ENCODE measurements at places on chromosomes 13 and 19.

GRCh38 chr13:79128158-79128557 lies 277.9 kb downstream of the RBM26 start:
- peak; percentile 51 for DNase-seq

- DNase-seq = no peak
These were observed 34.4 kb upstream of the VWA8 start for GRCh38 chr13:41995336-41995735.

GRCh38 chr13:65336916-65337315 lies 1893.2 kb downstream of the PCDH9 start:
- DNase-seq = peak; percentile 3

DNA sequence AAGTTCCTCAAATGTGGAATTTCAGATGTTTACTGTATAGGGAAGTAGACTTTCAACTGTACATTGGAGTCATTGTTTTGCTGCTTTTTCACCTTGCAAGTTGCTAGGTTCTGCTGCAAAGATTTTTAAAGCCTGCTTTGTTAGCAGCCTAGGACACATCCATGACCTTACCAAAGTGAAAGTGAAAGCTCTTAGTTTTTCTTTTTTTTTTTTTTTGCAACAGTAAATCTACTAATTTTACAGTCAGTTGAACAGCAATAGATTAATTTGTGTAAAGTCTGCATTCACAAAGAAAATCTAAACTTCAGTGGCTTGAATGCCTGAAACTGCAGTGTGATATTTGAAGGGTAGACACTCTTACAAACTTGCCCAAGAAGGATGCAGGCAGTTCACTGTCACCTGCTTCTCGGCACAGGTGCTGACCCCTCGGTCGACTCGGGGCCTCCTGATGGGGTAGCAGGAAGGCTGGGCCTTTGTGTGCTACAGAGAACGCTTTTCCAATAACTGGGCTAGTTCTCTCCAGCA lies 5.0 kb upstream of the MTIF3 start:
- DNase-seq = no peak

- no peak for DNase-seq
These were observed 17.7 kb downstream of the LIPE start for GRCh38 chr19:42409477-42409876.

DNA sequence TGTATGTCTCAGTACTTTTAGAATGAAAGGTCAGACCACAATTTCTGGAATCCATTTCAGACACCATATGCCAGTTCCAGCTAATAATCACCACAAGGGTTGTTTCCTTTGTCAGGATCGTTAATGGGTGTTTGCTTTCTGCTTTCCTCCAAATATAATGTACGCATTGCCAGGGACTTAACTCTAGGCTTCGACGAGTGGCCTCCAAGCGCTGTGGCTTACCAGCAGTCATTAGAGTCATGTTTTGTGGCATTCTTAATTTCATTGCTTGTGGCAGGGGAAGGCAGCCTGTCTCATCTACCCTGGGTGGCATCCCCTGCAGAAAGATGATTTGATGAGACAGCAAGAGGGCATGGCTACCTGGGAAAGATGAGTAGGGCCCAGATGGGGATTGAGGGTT lies 22.5 kb downstream of the SAFB start:
- DNase-seq = no peak

DNA sequence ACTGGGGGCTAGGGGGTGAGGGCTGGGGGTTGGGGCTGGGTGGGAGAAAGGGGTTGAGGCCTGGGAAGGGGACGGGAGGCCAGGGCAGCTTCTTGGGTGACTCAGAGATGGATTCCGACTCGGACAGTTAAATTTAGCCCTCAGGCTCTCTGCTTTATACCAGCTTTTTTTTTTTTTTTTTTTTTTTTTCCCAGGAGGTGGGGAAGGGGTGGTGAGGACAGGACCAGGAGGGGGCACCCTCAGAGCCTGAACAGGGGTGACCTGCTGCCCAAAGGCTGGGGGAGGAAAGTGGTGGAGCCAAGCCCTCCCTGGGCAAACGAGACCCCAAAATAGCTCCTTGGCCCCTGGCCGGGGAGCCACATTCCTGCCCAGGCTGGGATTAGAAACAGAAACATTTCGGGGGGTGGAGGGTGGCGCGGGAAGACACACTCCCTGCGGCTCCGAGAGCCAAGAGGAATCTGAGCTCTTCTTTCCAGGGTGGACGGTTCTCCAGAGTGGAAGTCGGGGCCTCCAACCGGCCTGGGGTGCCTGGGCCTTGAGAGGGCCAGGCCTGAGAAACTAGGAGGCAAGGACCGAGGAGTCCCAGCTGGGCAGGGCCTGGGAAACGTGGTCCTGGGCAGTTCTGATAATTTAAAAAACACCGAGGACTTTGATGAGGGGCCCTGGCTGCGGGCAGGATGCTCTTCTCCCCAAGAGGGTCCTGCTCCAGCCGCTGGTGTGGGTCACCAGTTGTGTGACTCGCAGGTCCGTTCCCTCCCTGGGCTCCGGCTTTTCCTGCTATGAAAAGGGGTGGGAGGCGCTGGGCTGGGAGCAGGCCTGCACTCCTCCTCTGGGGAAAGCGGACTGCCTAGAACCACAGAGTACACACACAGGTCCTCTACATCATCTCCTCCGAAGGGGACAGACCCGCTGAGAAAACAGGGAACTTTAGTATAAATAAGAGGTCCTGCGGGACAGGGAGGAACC lies 813 bp upstream of the DMPK start:
- peak; percentile 84 for DNase-seq

GRCh38 chr19:3192228-3192635 lies 6.5 kb downstream of the NCLN start:
- DNase-seq = no peak

DNA sequence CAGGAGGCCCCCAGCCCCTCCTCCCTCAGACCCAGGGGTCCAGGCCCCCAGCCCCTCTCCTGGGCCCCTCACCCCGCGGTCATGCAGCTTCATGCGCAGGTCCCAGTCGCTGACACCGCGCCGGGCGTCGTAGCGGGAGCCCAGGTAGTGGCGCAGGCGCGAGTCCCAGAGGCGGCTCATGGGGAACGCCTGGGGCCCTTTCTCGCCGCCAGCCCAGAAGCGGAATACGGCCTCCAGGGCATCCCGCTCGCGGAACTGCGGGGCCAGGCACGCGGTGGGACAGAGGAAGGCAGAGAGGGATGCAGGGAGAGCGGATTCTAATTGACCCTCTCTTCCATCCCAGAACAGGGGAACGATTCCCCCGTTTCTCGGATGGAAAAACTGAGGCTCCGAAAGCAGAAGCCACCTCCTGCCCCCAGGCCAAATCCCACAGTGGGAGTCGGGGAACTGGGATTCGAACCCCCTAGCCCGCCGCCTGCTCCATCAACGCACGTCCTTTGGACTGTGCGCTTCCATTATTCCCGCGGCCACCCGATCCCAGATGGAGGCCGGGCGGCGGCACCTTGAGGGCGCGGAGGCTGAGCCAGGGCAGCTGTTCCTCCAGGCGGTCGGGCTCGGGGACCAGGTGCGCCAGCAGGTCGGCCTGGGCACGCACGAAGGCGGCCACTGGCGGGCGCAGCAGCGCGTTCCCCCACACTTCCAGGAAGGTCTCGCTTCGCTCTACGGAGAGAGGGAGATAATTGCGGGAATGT lies 4.2 kb upstream of the TNNI3 start:
- DNase-seq = no peak

- DNase-seq = no peak
These were observed 5.2 kb upstream of the GRAMD1A start for GRCh38 chr19:34994643-34995541.

DNA sequence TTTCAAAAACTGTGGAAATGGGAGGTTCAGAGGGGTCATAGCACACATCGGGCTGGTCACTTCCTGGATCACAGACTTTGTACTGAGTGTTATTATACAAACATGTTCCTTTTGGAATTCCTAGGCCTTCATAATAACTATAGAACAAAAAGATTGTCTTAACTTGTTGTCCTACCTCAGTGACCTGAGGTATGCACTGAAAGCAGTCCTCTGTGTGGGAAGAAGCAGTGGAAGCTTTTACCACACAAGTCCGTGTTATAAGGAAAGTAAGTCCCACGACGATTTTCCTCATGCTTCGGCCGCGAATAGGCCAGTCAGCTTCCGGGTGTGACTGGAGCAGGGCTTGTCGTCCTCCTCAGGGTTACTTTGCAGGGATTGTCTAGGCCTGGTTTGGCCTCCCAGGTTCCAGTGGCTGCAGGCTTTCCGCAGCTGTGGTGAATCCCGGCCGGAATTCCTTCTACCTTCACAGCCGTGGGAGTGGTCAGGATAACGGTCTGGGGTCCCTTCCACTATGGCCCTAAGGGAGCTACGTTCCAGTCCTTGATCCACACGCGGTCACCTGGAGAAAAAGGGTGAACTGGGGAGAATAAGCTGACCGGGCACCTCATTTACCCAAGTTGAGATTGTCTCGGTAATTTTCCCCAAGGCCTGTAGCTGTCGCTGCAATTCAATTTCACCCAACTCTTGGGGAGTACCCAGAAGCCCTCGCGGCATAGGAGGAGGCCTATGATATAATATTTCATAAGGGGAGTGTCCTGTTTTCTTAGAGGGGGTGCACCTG lies 16.0 kb downstream of the NAPSA start:
- no peak for DNase-seq

DNA sequence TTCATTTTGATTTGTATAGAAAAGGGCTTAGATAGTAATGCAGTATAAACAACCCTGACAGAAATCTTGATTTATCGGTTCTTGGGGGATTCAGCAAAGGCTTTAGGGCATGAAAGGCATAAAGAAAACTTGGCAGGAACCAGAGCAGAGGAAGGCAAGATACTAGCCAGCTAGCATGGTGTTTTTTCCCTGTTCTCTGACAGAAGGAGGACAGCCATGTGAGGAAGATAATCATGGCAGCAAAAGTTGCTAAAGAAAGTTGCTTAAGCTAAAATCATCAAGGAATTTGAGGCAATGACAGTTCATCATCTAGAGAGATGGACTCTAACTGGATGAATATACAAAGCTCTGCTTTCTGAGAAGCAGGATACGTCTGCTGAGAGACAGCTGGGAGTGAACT lies 294.1 kb downstream of the KCNRG start:
- no peak for DNase-seq

DNA sequence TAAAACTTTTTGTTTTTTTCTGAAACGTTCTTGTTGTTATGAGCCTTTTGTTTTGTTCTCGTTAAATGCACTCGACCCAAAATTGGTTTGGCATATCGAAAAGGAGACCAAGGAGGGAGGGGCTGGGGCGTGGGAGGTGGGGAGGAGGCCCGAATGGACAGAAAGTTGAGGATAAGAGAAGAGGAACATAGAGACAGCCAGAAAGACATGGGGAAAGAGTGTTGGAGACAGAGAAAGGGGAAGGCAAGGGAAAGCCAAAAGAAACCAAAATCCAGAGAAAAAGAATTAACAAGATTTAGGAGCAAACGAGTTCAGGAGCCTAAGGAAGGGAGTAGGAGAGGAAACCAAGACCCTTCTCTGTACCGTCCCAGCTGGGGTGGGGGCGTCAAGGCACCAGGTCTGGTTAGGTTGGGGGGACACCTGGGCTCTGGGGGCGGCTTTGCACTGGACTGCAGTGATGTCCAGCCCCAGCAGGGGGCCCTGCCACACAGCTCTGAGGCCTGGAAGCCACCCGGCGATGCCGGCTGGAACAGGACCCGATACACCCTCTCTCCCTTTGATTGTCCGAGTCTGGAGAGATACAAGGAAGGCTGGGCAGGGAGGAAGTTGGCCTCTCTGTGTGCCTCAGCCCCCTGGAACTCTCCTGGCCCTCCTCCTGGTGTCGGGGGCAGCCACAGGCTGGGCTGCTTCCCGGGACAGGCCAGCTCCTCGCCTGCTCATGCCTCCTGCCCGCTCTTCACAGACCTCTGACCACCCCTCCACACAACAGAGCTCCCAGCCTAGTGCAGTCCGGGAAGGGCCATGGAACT lies 11.6 kb upstream of the ASF1B start:
- DNase-seq = peak; percentile 25

DNA sequence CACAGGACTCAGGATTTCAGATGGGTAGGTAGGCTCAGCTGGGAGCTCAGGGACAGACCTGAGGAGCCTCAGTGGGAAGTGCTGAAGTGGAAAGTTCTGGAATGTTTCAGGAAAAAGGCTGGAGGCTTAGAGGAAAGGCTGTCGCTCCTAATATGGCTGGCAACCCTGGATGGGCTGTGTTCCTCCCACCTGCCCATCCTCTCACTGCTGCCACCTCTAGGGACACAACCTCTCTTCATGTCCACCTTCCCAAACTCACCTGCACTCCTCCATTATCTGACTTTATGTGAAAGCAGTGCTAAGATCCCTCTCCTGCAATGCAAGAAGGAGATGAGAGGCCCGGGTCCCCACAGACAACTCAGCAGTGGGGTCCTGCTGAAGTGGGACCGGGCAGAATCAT lies 5.8 kb upstream of the CEACAM21 start:
- DNase-seq = no peak

GRCh38 chr19:14381689-14382474 lies 638 bp downstream of the ADGRE5 start:
- DNase-seq = peak; percentile 64

DNA sequence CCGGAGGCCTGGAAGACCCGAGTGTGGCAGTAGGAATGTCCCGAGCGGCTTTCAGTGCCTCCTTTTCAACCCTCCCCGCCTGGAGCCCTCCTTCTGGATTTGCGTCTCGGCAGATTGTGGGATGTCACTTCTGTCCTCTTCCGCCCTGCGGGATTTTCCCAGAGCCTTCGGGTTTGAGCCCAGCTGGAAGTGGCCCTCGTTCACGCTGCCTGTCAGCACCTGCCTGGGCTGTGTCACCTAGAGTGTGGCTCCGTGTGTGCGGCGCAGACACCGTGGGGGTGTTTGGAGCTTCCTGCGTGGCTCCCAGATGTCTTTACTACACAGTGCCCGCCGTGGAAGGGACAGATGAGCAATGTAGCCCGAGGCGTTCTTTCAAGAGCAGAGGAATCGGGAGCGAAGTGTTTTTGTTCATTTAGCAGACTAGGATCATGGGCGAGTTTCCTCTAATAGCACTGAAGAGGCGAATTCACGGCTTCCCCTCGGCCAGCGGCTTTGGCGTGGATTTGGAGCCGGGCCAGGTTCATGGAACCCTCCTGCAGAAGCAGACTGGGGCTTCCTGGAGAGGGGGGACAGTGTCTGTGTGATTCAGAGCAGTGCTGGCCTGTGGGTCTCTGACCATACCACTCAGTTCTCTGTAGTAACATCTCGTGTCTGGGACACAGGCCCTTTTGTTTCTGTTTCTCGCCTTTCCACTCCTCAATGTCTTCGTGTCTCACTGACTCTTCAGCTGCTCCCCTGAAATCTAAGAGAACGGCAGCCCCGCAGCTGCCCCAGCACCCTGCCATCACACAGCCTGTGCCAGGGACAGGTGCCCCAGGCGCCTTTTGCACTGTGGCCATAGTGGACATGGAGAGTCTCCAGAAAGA lies 68.0 kb downstream of the KDM4B start:
- no peak for DNase-seq

All from LHCN-M2 (cell line).